ENCODE measurements at places on chromosomes 1 and 21.
A peak's percentile ranks its signal among the peaks of the same experiment; 100 is the strongest.

DNA sequence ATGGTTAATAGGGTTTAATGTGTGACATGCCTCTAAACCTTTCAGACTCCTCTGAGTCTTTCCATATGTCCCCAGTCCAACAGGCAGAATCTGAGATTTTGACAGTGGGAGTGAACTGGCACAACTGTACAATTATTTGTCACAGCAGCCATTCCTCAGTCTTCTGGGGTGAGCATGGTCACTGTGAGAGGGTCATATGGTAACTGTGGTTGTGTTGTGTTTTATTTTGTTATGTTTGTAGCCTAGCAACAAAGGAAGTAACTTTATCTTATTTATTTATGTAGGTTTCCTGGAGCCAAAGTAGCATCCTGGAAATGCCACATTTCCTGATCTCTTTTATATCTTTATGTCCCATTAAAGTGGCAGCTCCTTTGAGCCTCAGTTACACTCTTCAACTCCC, 1067.9 kb downstream of the TTLL7 start:
- no peak for DNase-seq

DNA sequence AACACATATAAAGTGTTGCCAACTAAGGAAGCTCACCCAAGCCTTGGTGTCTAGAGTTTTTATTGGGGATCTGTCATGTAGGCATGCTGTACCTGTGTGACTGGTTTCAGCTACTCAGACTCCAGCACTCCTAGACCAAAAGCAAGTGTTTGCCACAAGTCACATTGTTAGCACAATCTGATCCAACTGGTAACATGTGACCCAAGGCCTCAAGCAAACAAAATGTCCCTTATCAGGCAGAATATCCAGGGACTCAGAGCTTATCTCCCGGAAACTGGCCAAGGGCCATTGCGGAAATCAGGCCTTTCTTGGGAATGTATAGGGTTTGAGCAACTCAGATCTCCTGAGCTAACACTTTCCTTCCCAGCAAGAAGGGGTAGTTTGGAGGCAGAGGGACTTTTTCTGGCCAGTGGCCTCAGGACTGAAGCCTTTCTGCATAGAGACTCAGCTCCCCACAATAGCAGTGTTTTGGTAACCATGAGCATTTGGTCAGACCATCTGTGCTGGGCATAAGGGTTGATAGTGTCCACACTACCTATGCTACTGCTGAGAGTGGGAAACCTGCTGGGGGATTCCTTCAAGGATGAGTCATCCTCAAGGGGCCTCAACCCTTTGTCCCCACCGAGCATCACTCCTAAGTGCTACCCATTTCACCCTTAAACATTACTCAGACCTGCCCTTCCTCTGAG, 29.6 kb downstream of the NHLH2 start:
- no peak for DNase-seq

DNA sequence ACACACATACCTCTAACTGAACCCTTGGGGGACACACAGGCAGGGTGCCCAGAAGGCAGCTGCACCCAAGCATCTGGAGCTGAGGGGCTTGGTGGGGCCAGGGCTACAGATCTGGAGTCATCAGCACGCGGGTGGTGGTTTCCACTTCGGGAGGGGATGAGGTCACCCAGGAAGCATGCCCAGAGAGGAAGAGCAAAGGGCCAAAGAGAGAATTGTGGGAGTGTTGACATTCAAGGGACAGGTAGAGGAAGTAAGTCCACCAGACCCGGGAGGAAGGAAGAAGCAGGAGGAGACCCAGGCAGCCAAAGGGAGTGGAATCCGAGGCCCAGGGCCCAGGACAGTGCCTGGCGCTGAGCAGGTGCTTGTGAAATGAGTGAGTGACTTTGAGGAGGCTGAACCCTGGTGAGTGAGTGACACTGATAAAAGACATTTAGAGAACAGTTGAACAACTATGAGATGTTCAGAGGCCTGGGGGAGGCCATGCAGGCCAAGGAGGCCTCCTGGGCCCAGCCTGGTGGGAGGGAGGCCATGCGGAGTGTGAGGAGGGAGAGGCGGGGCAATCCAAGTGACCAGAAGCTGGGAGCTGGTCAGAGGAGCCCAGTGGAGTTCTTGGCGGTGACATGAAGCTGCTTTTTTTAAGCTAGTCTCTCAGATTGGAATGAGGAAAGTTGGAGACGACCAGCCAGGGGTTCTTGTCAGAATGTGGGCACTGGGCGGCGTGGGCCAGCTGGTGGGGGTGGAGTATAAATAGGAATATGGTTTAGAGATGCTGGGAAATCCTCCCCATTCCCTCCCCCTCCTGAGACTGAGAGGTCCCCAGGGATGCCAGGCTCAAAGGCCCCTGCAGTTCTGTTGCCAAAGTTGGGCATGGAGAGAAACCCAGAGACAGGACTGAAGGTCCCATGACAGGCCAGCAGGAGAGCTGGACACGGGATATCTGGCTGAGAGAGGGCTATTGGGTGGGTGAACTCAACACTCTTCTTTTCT, 7.9 kb downstream of the CDK18 start:
- no peak for DNase-seq

GRCh38 chr1:64470665-64471217, 812 bp downstream of the CACHD1 start:
- peak; percentile 30 for DNase-seq

- no peak for DNase-seq
Measured at GRCh38 chr21:34252751-34253150, 111.1 kb upstream of the KCNE2 start.

GRCh38 chr1:118487091-118487490, 302.1 kb upstream of the SPAG17 start:
- DNase-seq: peak; percentile 5

GRCh38 chr1:188931506-188931905, 1546.2 kb downstream of the BRINP3 start:
- no peak for DNase-seq

DNA sequence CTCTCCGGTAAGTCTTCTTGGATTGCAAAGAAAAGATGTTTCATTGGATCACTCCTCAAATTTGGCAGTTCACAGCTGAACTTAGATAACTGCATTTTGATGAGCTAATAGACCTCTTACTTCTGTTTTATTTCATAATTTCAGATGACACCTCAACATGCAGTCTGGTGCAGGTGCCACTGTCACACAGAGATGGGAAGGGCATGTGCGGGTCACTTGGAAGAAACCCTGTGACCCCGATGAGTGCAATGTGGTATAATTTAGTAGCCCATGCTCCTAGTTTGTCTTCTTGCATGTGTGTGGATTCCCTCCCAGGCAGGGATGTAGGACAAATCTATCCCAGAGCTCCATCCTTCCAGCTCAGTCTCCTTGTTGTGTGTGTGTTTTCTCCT, 481 bp upstream of the SLAMF1 start:
- no peak for DNase-seq

DNA sequence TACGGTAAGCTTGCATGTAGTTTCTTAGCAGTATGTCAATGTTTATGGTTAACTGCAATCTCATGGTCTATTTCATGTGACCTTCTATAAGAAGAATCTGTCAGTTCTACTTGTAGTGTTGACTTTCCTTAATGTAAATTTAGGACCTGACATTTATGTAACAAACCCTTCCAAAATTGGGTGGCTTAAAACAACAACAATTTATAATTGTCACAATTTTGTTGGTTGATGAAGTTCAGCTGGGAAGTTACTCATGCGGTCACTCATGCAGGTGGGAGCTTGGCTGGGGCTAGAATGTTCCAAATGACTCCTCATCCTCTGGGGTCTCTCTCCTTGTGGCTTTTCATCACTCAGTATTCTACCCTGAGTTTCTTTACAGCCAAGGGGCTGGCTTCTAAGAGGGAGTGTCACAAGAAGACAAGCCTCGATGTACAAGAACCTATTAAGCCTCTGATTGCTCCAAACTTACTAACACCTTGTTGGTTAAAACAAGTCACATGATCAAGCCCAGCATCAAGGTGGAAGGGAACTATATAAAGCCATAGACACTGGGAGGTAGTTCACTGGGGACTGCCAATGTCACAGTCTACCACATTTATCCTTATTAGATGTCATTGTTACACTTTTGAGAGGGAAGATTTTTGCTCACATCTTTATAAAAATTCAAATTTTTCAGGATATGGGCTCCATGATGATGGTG, 23.9 kb downstream of the CCN1 start:
- no peak for DNase-seq

- no peak for DNase-seq
Measured at GRCh38 chr1:27090911-27091310, 64.0 kb downstream of the SLC9A1 start.

- no peak for DNase-seq
Measured at GRCh38 chr1:111847466-111847865, 91.8 kb downstream of the DDX20 start.

- peak; percentile 74 for DNase-seq
Measured at GRCh38 chr1:189669846-189670245, 807.8 kb downstream of the BRINP3 start.

DNA sequence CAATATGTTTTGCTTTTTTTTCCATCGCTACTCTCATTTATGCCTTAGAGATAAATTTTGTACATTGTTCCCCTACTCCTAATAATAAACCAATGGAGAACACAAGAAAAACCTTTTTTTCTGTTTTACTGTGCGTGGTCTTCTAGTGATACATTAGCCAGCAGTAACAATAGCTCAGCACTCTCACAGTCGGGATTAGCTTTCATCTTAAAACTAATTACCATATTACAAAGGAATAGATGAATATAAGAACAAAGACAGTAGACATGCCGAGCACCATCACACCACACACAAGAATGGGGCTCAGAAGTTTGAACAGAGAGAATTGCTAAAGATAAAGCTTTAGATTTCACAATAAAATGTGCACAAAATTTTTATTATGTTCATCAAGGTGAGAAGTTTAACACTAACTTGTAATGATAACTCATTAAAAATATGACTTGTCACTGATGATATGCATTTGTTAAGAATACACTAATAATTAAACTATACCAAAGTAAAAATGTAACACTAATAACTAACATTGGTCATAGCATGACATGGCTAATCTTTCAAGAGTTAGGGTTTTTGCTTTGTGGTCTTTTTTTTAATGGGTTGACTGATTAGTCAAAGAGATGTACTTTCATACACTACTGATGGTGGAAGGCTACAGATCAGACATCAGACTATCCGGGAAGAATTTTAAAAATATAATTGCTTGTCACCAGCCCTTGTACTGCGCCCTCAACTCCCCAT, 61.8 kb downstream of the EXTL2 start:
- DNase-seq: no peak

- no peak for DNase-seq
Measured at GRCh38 chr1:161987872-161988271, 35.8 kb downstream of the OLFML2B start.

DNA sequence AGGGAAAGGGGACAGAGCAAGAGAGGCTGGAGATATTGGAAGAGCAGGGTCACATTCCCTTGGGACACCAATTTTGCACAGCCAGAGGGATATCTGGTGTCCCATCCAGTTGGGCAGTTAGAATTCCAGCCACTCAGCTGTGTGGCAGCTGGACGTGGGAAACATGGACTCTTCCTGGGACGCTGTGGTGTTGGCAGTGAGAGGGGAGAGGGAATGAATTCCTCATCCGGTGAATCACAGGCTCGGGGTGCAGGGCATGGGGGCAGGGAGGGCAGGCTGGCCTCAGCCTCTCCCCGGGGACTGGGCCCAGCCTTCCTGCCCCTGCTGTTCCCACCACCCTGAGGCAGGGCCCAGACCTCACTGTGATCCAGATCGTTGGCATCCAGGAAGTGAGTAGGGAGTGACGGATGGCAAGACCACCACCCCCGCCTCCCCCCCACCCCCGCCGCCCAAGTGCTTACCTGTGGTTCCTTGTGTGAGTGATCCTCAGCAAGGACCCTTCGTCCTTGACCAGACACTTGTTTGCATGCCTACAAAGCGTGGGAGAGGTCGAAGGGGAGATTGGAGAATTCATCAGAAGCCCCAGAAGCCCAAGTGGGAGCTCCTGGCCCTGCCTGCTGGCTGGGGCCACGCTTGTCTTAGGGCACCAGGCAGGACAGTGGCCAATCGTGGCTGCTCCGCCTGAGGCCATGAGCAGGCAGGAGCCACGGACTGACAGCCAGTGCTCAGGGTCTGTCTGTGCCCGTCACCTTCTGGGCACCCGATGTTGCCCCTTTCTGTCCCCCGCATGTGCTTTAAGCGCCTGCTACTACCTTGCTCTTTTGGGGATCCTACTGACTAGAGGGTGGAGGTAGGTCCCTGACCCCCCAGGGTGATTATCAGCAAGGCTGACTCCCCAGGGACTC, 8.7 kb downstream of the WNT3A start:
- DNase-seq: peak; percentile 61

- peak; percentile 28 for DNase-seq
Measured at GRCh38 chr1:117698398-117699160, 92.7 kb downstream of the TENT5C start.

GRCh38 chr1:52423771-52424170, 19.4 kb downstream of the PRPF38A start:
- DNase-seq: no peak

GRCh38 chr1:87318056-87318650, 10.5 kb upstream of the LMO4 start:
- DNase-seq: no peak

DNA sequence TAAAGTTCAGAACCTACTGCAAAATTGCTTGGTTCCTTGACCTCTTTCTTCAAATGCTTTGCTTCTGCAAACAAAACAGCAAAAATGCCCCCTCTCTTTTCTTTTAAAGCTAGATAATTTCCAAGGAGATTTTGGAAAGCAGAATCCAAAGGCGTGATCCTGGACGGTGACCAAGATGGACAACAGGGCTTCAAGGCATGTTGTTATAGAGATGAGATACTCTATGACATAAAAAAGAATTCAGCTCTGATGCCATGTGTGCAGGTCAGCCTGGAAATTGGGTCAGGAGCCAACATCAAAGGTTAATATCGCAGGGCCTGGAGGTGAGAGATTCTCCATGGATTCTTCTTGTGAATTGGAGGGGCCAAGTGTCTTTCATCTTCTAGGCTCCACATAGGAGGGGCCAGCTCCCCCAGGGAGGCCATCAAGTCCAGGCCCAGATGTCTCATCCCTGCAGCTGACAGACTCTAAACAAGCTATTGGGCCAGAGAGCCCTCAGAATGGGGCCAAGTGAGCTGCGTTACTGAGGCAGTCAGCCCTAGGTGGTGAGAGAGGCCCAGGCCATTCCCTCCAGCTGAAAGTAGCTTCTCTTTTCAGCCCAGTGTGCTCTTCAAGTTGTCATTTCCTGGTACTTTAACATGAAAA, 45.5 kb downstream of the NMNAT2 start:
- no peak for DNase-seq

DNA sequence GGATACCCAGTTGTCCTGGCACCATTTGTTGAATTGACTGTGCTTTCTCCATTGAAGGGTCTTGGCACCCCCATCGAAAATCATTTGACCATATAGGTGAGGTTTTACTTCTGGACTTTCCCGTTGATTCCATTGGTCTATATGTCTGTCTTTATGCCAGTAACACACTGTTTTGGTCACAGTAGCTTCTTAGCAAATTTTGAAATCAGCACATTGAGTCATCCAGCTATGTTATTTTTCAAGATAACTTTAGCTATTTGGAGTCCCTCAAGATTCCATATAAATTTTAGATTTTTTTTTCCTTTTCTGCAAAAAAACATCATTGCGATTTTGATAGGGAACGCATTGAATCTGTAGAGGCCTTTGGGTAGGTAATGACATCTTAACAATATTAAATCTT, 235.6 kb downstream of the SMYD3 start:
- DNase-seq: peak; percentile 10

DNA sequence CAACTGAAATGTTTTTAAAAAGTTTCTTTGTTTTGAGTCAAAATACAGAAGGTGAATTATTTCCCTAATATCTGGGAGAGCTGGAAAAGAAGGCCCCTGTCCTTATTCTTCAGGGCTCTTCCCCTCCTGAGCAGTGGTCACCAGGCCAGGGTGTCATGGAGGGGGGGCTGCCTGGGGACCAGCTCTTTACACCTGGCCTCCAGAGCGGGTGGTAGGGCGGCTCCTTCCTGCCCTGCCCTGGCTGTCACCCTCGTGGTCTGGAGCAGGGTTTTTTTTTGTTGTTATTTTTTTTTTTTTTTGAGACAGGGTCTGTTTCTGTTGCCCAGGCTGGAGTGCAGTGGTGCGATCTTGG, 6.6 kb downstream of the SKI start:
- DNase-seq: no peak
